CMK (cell line): ENCODE measurements at places on chromosomes 4 and X.

- no peak for DNase-seq
Measured at GRCh38 chrX:12978205-12979025, 3.5 kb downstream of the TMSB4X start.

DNA sequence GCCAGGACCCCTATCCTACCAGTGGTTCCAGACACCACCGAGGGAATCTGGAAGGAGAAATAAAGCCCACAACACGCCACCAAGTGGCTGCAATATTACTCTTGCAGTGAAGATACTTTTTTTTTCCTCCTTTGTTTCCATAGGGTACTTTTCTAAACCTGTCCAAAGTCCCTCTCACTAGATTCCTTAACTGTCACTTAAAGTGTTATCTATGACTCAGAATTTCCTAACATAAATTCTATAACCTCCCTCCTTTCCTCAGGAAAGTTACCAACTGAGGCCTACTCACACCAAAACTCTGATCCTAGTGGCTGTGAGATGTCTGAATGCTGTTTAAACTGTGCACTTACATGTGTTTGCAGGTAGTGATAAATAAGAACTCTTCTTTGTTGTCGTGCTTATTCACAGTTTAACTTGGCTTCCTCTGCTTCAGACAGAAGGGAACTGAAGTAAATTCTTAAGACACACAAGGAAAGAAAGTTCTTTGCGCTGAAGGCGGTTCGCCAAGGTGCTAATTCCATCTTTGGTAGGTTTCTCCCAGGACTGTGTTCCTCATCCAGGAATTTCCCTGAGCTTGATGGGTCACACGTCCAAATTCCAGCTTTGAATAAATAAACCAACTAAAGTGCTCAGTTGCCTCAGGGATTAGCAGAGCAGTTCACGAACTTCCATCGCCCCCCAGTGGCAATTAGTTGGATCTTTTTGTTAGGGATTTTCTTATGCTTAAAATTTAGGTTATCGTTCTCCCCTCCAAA is 10.7 kb upstream of the HCCS start:
- DNase-seq, result no peak

GRCh38 chrX:111874241-111874640 is 1.7 kb upstream of the TRPC5OS start:
- DNase-seq, result no peak

GRCh38 chrX:8688776-8689175 is 43.2 kb downstream of the ANOS1 start:
- no peak for DNase-seq

- DNase-seq, result no peak
Measured at GRCh38 chr4:58435871-58436270, 1325.7 kb upstream of the IGFBP7 start.

DNA sequence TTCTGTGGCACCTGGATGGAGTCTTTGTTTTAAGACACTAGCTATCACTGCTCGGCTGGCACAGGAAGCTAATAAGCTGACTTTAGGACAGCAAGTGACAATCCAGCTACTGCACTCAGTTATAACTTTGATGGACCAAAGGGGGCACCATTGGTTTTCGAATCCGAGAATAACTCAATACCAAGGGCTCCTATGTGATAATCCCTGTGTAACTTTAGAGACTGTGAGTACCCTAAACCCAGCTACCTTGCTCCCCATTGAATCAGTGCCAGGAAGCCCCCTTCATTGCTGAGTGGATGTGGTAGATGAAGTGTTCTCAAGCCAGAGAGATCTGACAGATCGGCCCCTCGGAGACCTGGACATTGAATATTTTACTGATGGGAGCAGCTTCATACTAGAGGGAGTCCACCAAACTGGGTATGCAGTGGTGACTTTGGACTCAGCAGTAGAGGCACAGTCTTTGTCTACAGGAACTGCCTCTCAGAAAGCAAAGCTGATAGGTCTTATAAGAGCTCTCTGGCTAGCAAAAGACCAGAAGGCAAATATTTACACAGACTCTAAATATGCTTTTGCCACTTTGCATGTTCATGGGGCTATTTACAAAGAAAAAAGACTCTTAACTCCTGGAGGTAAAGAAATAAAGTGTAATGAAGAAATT is 35.5 kb upstream of the UGT2B7 start:
- no peak for DNase-seq

DNA sequence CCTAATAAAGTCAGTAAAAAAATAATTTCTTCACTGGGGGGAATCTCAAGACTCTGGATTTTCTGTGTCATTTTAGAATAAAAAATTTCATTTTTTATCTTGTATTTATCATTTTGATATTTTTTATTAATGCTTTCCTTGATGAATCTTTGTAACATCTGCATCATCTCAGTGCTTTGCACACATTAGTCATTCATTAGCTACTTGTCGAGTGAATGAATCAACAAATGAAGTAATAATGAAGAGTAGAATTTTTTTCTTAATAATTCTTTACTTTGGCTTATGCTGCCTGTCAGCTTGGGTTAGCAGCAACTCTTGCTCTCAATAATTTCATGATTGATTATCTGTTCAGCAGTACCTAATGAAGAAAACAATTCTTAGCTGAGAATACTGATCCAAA is 530.8 kb downstream of the GRXCR1 start:
- DNase-seq, result no peak

DNA sequence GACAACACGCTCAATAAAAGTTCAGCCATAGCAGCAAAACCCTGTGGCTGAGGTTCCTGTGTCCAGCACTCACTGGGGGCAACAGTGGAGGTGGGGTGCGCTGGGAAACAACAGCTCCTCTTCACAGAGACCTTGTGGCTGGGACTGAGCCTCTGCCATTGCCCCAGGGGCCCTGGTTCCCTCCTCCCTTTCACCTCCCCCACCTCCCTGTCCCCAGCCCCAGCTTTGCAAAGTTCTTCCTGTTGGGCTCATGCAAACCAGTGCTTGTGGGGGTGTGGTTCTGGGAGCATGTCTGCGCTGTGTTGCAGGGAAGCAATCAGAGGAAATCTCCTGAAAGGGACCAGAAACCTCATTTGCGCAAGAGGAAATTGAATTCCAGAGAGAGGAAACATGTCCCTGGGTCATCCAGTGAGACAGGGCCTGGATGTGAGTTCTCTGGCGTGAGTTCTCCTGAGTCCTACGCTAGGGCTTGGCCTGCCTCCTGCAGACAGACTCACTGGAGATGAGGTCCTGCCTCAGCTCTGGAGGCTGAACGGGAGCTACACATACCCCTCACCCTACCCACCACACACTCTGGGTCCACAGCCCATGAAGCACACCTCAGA is 7.4 kb downstream of the FATE1 start:
- DNase-seq, result no peak

DNA sequence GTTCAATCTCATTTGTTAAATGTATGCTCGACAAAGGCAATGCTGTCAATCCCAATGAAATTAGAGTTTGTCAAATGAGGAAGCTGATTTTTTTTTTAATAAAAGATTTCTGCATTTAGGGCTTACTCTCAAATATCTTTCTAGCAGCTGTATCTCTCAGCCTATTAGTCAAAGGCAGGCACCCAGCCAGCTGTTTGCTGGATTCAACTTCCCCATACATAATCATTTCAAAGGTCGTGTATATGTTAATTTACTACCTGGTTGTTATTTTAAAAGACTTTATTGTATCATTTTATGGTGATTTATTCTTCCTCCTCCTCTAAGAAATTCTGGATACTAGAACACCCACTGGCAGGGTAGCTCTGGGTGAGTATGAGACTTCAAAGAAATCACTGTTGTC is 27.1 kb downstream of the RAI2 start:
- DNase-seq, result no peak

DNA sequence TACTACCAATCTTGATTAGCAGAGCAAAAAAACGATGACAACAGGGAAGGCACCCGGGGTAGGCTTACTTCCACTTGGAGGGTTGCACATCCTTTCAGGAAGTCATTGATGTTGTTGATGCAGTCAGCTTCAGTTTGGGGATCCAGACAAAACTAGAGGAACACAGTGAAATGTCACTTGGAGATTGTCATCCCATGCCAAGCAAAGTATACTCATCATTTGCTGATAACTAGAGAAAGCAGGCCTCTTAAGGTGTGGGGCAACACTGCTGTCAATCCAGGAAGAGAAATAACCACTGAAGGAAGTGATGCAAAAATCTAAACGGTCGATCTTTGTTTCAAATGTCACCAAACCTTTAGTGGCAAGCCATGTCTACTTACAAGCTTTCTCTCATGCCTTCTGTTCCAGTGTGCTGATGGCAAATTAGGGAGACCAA is 1.4 kb downstream of the ARHGEF6 start:
- no peak for DNase-seq

DNA sequence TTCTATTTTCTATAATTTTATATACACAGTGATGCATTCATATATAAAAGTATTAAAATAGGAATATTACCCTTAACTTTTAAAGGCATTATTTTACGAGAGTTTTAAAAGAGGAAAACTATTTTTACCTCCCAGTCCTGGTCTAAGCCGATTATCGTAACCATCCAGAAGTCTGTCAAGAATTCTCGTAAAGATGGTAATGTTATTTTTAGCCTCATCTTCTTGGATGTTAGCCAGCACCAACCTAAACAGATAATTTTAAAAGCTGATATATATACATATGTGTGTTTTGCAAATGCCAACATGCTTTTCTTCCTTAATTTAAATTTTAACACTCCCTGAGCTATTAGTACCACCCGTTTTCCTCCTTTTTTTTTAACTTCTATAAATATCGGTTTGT is 4.0 kb downstream of the GABRA2 start:
- no peak for DNase-seq

DNA sequence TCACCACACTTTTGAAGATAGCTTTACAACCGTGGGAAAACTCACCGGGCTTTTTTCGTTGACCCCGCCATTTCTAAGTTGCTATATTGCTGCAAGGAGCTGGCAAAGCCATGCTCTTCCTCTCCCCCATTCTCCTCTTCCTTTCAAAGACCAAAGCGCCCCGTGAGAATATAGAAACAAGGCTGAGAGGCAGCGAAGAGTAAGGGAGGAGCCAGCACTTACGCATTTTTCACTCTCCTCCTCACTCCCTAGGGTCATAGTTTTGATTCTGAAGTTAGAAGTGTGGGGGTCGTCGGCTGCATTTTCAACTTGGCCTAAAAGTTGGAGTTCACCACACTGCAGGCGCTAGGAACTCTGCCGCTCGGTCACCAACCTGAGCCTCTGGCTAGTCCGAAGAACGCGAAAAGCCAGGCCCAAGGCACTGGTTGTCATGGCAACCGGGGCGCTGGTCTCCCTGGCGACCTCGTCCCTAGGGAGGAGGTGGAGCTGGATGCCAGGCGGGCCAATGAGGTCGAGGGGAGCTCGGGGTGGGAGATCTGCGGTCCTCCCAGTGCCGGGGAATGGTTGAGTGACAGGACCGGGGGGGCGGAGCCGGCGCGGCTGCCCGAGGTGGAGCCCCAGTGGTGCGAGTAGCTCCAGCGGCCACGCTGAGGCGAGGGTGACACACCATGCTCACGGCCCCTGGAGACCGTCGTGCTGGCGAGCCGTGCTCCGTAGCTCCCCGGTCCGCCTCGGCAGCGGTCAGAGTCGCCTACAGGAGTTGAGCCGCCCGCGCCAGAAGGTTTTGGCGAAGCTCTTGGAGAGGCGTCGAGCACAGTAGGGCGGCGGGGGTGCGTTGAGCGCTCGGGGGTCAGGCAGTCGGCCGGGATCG is at the start of gene PTPN13:
TSS of gene PTPN13 (plus strand) at position 628 of the 871 bp plus-strand sequence. CDS start 40,942 bp downstream, outside the sequence.
- DNase-seq, result peak; percentile 95

DNA sequence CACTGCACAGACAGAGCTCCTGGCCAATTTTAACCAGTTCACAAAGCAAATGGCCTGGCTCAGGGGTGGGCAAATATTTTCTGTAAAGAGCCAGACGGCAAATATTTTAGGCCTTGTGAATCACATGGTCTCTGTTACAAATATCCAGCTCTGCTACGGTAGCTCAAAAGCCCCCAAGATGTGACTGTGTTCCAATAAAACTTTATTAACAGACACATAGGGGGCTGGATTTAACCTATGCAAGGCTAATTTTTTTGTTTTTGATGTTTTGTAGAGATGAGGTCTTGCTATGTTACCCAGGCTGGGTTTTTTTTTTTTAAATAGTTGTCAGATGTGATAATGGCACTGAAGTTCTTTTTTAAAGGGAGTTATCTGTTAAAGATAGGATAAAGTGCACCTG is 65.4 kb downstream of the PRKX start:
- DNase-seq, result no peak
